Psoas muscle (tissue), 8 donors: ENCODE measurements at places on chromosomes 12 and 14.

GRCh38 chr12:83244001-83244400 is 557.3 kb downstream of the TMTC2 start:
- no peak for DNase-seq

DNA sequence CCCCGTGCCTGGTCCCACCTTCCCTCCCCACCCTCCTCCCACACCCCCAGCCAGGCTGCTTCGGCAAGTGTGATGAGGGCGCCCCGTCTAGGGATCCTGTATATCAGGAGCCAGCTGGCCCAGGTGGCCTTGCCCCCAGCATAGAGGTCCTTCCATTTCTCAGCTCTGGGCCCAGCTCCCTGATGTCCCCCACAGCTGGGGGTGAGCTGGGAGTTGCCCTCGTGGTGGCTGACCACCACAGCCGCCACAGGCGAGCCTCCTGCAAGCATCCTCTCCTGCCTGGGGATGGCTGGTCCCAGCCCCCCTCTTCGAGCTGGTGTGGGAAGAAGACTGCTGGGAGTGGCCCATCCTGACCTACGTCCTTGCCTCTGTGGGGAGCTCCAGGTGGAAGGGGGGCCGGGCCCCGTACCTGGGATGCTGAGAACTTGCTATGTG is 7.4 kb downstream of the ASPG start:
- no peak for DNase-seq

GRCh38 chr12:124041907-124042306 is 68.9 kb downstream of the ZNF664 start:
- no peak for DNase-seq

DNA sequence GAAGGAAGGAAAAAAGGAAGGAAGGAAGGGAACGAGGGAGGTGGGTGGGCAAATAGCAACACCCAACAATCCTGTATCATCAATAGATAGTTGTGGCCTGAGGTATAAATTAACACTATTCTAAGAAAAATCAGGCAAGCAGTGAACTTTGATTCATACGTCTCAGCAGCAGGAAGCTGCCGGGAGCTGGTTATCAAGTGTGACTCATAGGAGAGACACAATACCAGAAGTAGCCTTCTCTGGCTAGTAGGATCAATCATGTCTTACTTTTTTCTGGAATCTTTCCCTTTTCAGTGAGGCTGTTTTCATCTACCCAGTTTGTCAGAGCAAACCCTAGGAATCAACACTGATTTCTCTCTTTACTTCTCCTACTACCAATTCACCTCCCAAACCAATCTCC is 780.5 kb downstream of the NRXN3 start:
- DNase-seq = no peak

DNA sequence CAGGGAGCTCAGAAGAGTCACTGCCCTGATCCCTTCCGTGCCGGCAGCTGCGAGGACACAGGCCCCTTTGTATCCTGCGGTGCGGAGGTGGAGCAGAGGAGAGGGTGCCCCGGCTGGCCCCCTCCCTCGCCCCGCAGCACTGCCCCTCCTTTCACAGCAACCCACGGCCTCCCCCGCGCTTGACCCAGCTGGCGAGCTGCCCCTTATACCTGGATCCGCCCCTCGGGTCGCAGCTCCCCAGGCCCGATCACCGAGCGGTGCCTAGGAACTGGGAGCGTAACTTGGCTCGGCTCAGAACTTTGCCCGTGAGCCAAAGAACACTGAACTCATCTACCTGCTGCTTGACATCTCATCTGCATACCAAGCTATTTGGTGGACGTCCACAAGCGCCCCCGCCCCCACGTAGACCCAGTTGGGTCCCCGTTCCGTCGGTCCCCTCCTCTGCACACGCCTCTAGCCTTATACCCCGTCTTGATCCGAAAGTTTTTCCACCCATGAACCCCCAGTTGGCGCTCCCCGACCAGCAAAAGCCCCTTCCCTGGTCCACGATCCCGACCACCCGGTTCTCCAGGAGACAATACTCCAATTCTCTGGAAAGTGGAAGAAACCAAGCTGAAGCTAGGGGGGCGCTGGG is 697 bp upstream of the DNAJC14 start:
- peak; percentile 74 for DNase-seq

DNA sequence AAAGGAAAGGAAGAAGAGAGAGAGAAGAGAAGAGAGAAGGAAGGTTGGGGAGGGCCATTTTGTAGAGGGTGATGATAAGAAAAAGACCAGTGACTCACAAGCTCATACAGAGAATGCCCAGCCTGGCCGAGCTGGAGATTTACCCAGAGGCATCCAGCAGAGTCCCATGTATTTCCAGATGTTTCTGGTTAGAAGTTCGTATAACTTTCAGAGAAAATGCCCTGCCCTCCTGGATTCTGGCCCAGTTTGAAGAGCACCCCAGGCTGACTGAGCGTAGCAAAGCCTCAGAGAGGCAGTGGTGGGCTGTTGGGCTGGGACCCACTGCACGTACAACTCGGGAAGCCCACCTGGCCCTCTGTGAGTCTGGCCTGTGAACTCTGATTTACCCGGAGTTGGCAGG is 221.8 kb downstream of the SLC41A2 start:
- DNase-seq = no peak

DNA sequence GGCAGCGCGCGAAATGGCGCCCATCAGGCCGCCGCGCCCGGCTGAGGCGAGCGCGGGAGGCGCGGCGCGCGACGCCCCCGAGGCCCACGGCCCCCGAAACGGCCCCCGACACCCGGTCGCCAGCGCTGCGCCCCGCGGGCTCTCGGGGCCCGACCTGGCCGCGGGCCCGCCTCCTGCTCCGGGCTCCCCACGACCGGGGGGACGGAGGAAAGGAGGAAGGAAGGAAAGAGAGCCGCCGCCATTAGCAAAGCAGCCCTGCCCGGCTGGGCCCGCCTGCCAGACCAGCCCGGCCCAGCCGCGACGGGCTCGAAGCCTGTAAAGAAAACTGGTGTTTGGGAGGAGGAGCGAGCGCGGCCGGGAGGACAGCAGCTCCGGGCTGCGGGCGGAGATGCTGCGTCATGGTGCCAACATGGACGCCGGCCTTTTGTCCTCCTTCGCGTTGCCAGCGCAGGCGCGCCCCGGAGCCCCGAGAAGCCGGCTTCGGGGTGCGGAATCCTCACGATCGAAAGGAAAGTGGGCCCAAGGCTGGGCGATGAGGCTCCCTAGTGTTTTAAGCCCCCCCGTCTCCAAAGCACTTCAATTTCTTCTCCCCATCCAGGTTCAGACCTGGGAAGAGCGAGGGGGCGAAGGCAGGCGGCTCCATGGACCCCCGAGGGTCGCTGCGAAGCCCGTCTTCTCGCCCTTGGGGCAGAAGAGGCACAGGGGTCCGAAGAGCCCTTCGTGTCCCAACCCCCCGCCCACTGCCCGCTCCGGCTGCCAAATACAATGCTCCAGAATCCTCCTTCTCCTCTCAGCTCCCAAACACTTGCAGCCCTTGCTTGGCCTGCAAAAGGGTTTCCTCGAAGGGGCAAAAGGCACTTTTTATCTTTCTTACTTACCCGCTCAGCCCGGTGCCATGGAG is 2.9 kb upstream of the SETD1B start:
- peak; percentile 81 for DNase-seq
